ENCODE measurements at places on chromosomes 3 and 15.

GRCh38 chr3:118850687-118851086, 184.0 kb downstream of the IGSF11 start:
- DNase-seq = no peak

DNA sequence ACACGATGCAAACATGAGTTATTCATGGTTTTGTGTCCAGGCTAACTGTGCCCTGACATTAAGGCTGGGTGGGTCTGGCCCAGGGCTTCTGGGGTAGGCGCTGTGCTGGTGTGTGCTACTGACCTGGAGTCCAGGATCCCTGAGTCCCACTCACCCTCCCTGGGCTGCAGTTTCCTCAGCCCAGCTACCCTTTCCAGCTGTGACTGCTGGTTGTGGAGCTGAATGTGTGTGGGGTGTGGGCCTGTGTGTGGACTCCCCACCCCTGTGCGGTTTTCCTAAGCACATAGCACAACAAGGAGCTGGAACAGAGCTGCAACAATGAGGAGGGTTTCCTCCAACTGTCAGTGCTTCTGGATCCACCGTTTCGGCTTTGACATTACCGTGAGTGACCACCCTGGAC, 38.0 kb downstream of the SMAD3 start:
- no peak for DNase-seq

- DNase-seq = no peak
Measured at GRCh38 chr3:183116025-183116614, 16.8 kb upstream of the MCCC1 start.

- DNase-seq = no peak
Measured at GRCh38 chr3:43795491-43795890, 104.8 kb downstream of the ABHD5 start.

DNA sequence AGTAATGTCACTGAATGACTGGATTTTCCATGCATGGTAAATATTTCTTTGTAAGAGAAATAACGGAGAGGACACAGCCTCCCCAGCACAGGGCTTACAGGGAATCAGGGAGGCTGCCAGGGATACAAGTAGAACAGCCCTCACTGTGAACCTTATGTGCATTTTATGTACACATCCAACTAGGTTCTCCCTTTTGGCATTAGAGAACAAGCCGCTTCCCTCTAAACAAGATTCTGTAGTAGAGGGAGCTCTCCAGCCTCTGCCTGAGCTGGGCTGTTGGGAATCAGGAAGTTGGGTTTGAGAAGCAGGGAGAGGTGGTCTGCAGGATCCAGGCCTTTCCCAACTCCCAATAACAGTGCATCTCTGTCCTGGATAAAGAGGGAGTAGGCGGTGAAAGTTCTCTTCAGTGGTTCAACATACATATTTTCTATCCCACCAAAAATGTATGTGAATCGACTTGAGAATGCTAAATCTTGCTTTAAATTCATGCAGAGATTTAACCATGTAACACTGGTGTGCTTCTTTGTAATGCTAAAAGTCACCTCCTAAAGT, 83.7 kb downstream of the ARNT2 start:
- no peak for DNase-seq

- DNase-seq = no peak
Measured at GRCh38 chr3:110423276-110423675, 648.3 kb upstream of the NECTIN3 start.

GRCh38 chr15:83653639-83654378, at the start of gene ADAMTSL3:
Gene ADAMTSL3, plus strand, starts transcription at chr15:83654123. Its CDS starts 1,639 bp downstream, at chr15:83655762.
- DNase-seq = peak; percentile 85
